Heart right ventricle (tissue), 16 donors: ENCODE measurements at places on chromosomes 12 and 14. TPM values are rescaled to one million over a fixed set of nuclear protein-coding genes. Genes with fewer than 3 reads are reported as not detected.

Gene CIROP
- polyA plus RNA-seq, result not detected

Gene KRT81
- not detected for polyA plus RNA-seq

Gene SDR9C7
- polyA plus RNA-seq, result 0.29 TPM

Gene KRT6C
- 0.06 TPM for polyA plus RNA-seq

Gene OLR1
- polyA plus RNA-seq, result 0.07 TPM

Gene MYBPC1
- polyA plus RNA-seq, result 0.17 TPM

Gene CFAP73
- polyA plus RNA-seq, result not detected

Gene BICDL1
- polyA plus RNA-seq, result 0.44 TPM

Gene SERPINA10
- not detected for polyA plus RNA-seq

Gene ALX1
- 0.03 TPM for polyA plus RNA-seq

Gene HHIPL1
- 0.55 TPM for polyA plus RNA-seq

Gene TAS2R8
- not detected for polyA plus RNA-seq

Gene CD69
- polyA plus RNA-seq, result 0.22 TPM

Gene GPR132
- 0.35 TPM for polyA plus RNA-seq

Gene SLC10A1
- polyA plus RNA-seq, result not detected

Gene OR2AP1
- polyA plus RNA-seq, result not detected

Gene IRAK3
- 2.9 TPM for polyA plus RNA-seq

Gene ERBB3
- 2.1 TPM for polyA plus RNA-seq

Gene LHX5
- not detected for polyA plus RNA-seq

Gene AMDHD1
- polyA plus RNA-seq, result 0.39 TPM

Gene ADAM21
- polyA plus RNA-seq, result 0.16 TPM

Gene EPYC
- polyA plus RNA-seq, result not detected

Gene FGD4
- polyA plus RNA-seq, result 2.6 TPM

Gene TDRD9
- polyA plus RNA-seq, result 2.2 TPM

Gene TAS2R42
- not detected for polyA plus RNA-seq

Gene GPR65
- 0.29 TPM for polyA plus RNA-seq

Gene KRT5
- 0.90 TPM for polyA plus RNA-seq

Gene CCDC38
- polyA plus RNA-seq, result 0.44 TPM

Gene ACVRL1
- polyA plus RNA-seq, result 38.1 TPM

Gene UNC119B
- 5.0 TPM for polyA plus RNA-seq

Gene LMNTD1
- not detected for polyA plus RNA-seq

Gene ANKRD33
- polyA plus RNA-seq, result 0.01 TPM

Gene RNASE7
- not detected for polyA plus RNA-seq

Gene BHLHE41
- 5.7 TPM for polyA plus RNA-seq

Gene ZFHX2
- 1.0 TPM for polyA plus RNA-seq

Gene AGAP2
- 5.3 TPM for polyA plus RNA-seq

Gene MORN3
- 0.19 TPM for polyA plus RNA-seq

Gene AMN
- 0.17 TPM for polyA plus RNA-seq

Gene EP400
- polyA plus RNA-seq, result 6.6 TPM

Gene FLVCR2
- 1.1 TPM for polyA plus RNA-seq

Gene PSMC6
- polyA plus RNA-seq, result 92.4 TPM

Gene SARNP
- polyA plus RNA-seq, result 90.3 TPM

Gene CACNA2D4
- polyA plus RNA-seq, result 1.4 TPM

Gene EXD2
- polyA plus RNA-seq, result 9.8 TPM

Gene TRPV4
- polyA plus RNA-seq, result 0.07 TPM

Gene ARHGEF25
- polyA plus RNA-seq, result 13.1 TPM

Gene PRKCH
- polyA plus RNA-seq, result 8.3 TPM

Gene HPD
- 1.0 TPM for polyA plus RNA-seq

Gene P2RX2
- not detected for polyA plus RNA-seq

Gene STAC3
- 0.81 TPM for polyA plus RNA-seq
